Bone marrow (tissue), 2 donors: ENCODE measurements at places on chromosomes 4 and X.
A peak's percentile ranks its signal among the peaks of the same experiment; 100 is the strongest.

DNA sequence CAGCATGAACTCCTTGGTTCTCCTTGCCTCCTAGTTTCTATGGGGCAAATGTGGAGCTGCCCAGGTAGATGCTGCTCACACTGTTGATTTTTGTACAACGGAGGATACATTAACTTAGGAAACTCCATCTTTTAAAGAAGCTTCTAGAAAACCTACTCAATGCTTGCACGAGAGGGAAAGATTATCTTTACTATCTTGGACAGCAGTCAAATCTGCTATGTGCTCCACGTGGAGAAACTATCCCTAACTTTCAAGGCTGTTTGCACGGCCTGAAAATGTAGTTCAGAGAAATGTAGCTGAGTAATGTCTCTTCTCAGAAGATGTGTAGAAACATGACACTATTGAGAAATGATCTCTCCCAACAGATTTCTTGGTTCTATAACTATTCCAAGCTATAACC, 1530.9 kb upstream of the PABPC4L start:
- no peak for DNase-seq

GRCh38 chr4:168151327-168151726, 59.0 kb downstream of the ANXA10 start:
- DNase-seq: no peak

DNA sequence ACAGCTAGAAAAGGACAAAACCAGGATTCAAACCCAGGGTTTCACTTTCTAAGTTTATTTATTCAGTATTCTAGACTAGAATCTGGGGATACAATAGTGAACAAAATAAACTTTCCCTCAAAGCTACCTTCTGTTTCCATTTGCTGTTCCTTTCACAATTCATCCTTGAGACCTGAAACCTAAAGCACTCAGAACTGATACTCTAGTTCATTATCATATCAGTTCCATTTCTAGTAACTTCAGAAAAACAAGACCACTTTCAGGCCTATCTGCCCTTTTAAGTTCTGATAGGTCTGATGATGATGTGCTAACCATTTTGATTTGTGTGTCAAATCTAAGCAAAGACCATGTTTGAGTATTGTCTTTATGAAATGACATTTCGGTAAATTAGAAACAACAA, 7.8 kb upstream of the XK start:
- DNase-seq: no peak

- no peak for DNase-seq
Observed at GRCh38 chr4:38935391-38936073, 67.9 kb downstream of the FAM114A1 start.

GRCh38 chr4:174522183-174523024, at the start of gene HPGD:
TSS of gene HPGD (minus strand) at chr4:174522488. CDS start at chr4:174522451, 37 bp downstream.
- peak; percentile 57 for DNase-seq

DNA sequence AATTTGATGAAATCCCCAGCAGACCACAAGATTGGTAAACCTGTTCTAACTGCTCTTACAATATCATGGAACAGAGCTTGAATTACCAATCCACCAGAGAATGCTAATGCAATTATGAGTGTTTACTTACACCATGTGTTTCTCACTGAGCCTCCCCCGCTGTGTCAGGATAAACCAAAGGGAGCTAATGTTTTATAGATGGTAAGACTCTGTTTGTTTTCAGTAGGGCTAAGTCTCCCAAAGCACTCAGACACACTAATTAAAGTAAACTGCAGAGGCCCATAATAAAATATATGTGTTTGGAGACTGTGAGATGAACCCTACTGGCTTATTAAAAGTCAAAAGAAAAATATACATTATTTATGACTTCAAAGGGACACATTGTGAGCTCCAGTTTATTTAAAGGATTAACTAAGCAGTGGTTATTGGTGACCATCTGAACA, 261.7 kb upstream of the FAM241A start:
- DNase-seq: no peak

DNA sequence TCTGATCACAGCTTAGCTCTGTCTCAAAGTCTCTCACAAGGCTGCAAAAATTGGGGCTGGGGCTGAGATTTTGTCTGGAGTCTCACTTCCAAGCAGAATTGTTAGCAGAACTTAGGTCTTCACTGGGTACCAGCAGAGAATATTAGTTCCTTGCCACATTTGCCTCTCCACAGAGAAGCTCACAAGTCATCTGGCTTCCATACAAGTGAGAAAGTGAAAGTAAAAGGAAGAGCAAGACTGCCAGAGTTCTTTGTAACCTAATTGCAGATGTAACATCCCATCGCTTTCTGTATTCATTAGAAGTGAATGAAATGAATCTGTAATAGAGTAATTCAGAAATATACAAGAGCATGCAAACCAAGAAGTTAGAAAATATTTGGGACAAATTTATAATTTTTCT, 624.1 kb upstream of the GNPDA2 start:
- no peak for DNase-seq

GRCh38 chrX:129572422-129572821, 32.4 kb downstream of the OCRL start:
- DNase-seq: no peak
